ENCODE measurements at places on chromosomes 6 and 20.

- no peak for DNase-seq
Measured at GRCh38 chr6:147691446-147691845, 183.0 kb downstream of the SAMD5 start.

DNA sequence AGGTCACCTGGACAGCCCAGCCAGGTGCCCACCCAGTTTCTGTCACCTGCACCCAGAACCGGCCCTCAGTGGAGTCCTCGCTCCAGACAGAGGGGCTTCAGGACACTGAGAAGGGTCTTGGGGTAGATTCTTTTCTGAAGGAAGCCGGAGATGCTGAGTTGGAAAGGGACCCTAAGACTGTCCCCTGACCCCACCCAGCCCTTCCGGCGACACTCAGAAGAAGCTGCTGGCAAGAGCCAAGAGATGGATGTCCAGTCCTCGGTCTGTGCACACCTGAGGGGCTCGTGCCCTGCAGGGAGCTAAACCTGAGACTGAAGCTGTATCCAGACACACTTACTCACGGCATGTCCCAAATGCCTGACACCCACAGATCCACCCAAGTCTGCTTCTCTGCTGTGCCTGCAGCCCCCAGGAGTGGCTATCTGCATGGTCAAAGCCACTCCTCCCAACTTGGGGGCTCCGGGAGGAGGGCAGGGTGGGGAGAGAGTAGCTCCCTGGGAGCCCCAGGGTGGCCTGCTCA is 20.2 kb downstream of the NTSR1 start:
- DNase-seq: no peak

DNA sequence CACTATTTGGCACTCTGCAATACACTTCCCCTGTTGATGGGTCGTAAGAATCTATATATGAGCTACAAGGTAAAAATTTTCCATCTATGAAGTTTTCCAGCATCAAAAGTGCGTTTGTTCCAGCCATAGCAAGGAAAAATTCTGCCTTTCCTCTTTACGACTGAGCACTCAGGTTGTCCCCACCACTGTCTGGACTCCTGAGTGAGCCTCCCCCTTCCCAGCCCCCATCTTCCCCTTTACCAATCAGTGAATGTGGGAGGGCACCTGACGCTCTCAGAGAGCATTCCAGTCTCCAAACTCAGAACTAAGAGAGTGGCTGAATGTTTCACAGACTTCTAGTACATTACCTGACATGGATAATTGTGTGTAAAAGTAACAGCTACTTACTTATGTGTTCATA is at the start of gene ALDH8A1:
Gene ALDH8A1, minus strand, starts transcription at position 175 of the 400 bp plus-strand sequence. Its CDS starts 48 bp downstream, at position 127.
- no peak for DNase-seq

DNA sequence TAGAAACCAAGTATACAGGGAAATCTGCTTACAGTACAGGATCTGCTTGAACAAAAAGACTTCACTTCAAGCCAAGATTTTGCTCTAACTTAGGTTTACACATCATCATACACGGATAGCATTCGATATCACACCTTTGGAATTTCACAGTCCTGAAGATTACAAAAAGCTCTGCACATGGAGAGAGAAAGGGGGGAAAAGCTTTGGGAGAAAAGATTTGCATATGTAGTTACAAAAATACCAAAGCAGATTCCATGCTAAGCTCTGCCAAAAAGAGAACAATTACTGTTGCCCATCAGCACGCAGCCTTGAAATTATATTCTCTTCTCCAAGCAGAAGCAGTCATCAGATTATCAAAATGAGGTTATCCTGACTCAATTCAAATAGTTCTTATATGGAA is 62.0 kb downstream of the HIVEP2 start:
- no peak for DNase-seq

DNA sequence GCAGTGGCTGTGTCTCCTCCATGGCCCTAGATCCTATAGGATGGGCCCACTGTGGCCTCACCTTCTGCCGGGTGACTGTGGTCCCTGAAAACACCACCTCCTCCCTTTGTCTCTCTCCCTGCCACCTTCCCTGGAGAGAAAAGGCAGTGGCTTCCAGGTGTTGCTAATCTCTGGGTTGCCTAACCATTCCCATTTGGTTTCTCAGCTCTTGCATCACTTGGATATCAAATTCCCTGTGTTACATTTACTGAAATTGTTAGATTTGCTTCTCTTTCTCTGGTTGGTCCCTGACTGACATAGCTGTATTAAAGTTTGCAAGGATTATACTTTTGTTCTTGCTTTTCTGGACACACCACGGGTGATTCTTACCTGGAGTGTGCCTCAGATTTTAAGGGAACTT is 9.3 kb upstream of the ZFP64 start:
- no peak for DNase-seq

DNA sequence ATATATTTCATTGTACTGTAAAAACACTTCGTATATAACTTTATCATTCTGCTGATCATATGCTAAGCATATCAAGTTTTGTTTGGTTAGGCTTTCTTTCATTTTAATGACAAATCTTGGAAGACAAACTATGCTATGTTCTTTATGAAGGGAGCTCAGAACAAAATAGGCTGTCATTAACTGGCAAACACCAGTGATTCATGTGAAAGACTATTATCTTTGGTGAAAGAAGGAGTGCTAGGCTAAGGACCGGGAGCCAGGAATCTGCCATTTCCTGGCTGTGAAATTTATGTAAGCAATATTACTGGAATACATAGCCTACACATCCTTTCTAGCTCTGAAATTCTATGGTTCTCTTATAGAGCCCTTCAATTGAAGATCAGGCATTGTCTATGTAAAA is 136.2 kb upstream of the CCN2 start:
- DNase-seq: no peak

Data from stimulated activated CD8-positive, alpha-beta memory T cell treated with anti-CD3 and anti-CD28 coated beads, Interleukin-12 subunit alpha, Interleukin-12 subunit beta, amount 100 ng/mL, for 4 hours (primary cell).